GM04504 (cell line): ENCODE measurements at places on chromosomes 7 and 10.

- DNase-seq: no peak
Observed at GRCh38 chr10:104273286-104273685, 4.3 kb downstream of the GSTO2 start.

DNA sequence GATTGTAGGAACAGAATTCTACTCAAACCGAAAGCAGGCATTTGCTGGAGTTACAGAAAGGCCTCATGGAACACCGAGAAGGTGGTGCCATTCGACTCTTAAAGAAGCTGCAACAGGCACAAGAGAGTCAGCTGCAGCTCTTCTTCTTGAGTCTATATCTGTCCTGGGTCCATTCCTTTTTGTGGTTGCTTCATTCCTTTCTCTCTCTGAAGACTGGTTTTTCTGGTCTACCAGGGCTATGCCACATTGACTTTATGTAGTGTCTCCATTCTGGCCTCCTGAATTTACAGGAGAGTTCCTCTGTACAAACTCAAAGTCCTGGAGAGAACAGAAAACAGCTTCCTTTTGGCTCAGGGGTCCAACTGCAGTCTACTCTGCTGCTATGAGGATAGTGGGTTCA is 132.8 kb downstream of the CFTR start:
- DNase-seq: no peak

DNA sequence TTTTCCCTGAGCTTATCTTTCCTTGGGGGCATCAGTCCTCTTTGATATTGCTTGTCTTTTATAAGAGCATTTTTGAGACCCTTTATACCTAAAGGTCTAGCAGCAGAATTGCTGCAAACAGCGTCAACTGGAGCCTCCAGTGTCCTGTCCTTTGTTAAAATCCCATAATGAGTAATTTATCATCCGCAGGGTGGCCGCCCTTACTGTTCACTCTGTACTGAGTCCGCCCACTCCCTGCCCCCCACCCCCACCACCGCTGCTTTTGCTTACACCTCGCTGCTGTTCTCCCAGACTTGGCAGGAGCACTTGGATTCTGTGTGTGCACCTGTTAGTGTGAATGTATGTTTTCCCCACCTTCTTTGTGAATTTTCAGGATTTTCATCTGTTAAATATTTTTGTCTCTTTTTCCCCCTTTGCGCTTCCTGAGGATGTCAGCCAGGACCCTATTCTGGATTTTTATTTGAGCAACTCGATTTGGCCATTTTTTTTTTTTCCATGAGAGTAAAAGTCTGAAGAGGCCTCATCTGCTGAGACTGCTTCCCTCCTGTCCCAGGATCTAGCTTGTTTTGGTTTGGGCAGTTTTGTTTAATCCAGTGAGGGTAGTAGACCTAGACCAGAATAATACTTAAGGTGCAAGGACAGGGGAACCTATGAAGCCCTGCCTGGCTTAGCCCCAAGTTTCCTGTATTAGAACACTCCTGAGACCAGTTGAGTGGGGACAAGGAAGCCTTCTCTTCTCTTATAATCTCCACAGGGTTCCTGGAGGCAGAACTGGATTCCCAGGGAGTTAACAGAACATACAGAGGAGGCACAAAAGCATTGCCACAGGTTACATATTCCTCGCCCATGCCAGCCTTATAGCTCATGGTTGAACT is 8.2 kb downstream of the AGFG2 start:
- DNase-seq: no peak

- DNase-seq: no peak
Observed at GRCh38 chr7:11970132-11970531, 138.1 kb upstream of the THSD7A start.

DNA sequence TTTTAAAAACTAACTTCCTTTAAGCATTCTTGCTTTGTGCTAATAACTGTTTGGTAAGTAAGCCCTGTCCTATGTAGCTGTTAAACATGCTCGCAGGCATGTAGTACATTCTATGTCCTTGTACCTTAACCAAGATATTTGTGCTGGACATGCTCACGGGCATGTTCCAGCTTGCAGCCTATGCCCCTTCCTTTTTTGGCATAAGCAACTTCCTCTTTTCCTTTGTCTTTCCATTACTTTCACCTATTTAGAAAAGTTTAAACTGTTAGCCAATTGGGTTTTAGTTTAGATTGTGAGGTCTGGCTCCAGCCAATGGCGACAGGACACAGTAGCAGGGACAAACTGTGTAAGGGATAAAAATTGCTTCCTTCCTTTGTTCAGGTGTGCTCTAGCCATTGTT is 14.4 kb upstream of the APBB1IP start:
- DNase-seq: no peak

- no peak for DNase-seq
Observed at GRCh38 chr10:12543589-12543988, 194.2 kb downstream of the CAMK1D start.

- DNase-seq: no peak
Observed at GRCh38 chr10:29517352-29517923, 117.3 kb downstream of the SVIL start.

- no peak for DNase-seq
Observed at GRCh38 chr10:44930904-44931620, 19.9 kb downstream of the TMEM72 start.

GRCh38 chr7:116086547-116087045 is 56.0 kb upstream of the TFEC start:
- no peak for DNase-seq

GRCh38 chr7:22394739-22395138 is 37.8 kb upstream of the RAPGEF5 start:
- DNase-seq: no peak

DNA sequence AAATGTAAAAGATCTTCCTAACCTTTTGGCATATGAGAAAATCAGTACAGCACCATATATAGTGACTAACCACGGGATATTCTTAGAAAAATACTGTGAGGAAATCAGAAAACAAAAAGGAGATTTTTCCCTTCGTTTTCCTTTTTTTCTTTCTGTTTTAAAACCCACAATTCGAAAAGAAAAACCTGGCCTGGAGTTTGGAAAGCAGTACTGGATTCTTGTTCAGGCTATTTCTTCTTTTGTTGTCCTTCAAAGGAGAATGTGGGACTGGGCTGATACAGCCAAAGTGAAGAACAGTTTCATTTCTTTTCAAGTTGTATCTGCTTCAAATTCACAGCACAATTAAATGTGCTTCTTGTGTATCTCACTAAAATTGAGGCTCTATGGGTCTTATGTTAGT is 156.8 kb upstream of the PHYHIPL start:
- no peak for DNase-seq

DNA sequence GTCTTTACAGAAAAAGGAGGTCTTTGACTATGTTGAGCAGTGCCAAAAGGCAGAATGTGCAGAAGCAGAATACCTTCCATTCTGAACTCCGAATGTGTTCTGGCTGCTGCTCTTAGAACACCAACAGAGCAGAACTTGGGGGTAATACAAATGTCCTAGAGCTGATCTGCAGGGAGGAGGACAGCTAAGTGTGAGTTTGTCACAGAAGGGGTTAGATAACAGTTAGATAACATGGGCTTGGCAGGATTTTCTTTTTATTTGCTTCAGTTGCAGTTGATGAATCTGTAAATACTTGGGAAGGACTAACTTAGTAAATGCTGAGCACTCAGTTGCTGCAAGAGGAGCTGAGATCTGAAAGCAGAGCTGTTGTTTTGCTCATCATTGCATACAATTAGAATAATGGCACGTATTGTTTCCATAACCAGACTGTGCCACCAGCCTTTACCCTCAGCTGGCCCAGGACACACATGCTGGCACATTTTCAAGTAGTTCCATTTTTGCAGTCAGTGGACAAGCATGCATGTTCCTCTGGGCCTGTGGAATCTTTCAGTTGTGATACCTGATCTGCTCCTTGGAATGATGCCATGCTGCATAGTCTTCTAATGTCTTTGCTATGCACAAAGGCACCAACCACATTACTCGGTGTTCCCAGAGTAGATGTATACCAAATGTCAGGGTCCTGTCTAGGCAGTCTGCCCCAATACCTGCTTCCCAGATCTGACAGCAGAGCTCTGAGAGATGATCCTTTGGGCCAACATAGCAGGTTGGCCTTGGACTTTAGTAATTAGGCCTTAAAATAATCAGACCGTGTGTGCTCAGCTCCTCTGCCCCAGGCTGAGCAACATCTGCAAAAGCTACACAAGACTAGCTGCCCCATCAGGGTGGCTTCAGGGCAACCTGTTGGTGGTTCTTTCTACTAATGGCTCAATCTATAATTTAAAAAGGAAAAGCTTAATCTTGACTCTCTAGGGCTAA is 55.7 kb downstream of the GSDME start:
- peak; percentile 77 for DNase-seq

- DNase-seq: no peak
Observed at GRCh38 chr7:21915140-21915539, 30.6 kb downstream of the CDCA7L start.

- no peak for DNase-seq
Observed at GRCh38 chr7:142703655-142704305, 45.5 kb upstream of the PRSS1 start.

DNA sequence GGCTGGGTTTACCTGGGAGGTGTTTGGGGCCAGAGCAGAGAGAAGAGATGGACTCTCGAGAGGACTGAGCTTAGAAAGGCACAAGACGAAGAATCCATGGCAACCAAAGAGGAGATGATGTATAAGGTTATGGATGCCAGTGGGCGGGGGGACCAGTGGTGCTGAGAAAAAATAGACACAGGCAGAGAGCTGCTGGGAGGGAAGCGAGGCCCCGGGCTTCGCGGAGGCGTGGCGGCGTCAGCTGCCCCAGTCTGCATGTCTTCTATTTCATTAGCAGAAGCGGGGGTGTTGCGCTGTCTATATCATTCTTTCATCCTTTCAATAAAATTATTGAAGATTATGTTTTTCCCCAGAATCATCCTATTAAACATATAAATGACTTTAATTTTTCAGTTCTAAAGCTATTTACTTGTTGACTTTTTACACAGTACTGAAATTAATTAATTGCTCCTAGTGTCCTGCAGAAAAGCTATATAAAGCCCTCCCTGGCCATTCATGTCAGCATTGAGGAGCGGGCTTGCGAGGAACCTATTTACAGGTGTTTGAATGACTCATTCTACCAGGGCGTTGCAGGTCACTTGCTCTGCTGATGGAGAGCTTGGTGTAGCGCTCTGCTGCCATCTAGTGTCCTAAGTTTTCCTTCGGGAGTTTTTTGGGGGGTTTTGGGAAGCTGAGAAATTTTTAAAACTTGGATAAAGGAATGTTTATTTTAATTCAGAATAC is 42.9 kb upstream of the BHLHA15 start:
- DNase-seq: peak; percentile 35

GRCh38 chr7:90383861-90384260 is 19.4 kb upstream of the CLDN12 start:
- DNase-seq: no peak

GRCh38 chr10:110919349-110919931 is at the start of gene SHOC2:
Gene SHOC2 (plus strand): TSS chr10:110919604. CDS start chr10:110964359, 44,755 bp downstream.
- DNase-seq: peak; percentile 33

GRCh38 chr7:134888141-134888740 is 98.1 kb upstream of the AGBL3 start:
- no peak for DNase-seq

GRCh38 chr7:151876899-151877777 is at the start of gene PRKAG2:
Gene PRKAG2 (minus strand): TSS chr7:151877115. CDS start chr7:151876620, 495 bp downstream.
- no peak for DNase-seq

DNA sequence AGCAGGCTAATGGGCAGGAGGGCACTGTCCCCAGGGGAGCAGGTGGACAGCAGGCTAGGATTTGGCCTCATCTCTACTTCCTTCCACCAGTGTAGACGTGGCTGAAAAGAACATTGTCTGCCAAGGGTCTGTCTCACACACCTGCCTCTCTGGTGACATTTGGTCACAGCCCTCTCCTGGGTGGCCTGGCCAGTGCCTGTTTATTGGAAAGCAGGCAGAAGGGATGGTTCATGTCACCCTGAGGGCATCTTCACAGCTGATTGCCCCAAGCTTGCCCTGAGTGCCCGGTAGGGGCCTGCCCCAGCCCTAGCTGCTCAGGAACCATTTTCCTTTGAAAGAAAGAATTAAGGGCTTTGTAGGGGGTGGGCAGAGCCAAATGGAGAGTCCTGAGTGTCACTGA is 138.7 kb downstream of the C10orf105 start:
- no peak for DNase-seq

DNA sequence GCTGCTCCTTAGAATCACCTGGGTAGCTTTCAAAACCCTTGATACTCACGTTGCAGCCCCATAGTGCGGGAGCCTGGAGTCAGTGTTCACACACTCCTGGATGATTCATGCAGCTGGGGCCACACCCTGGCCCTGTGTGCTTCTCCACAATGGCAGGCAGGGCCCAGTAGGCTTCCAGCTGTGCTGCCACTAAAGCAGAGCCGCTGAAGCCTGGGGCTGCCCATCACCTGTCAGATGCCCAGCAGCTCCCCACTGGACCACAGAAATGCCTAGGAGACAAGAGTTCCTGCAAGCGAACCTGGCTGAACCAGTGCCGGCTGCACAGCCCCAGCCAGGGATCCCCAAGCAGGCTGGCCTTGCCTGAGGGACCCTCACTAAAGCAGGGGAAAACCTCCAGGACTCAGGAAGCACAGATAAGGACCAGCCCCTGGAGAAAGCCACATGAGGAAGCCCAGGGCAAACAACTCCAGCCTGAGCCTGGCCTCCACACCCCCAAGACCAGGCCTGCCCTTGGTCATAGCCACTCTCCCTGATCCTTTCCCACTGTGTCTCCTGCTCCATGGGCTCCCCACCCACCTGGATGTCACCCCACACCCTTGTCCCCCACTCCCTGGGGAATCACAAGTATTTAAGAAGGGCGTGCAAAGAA is 111.9 kb downstream of the GRID1 start:
- no peak for DNase-seq

- DNase-seq: no peak
Observed at GRCh38 chr10:127962205-127962604, 55.3 kb downstream of the PTPRE start.

DNA sequence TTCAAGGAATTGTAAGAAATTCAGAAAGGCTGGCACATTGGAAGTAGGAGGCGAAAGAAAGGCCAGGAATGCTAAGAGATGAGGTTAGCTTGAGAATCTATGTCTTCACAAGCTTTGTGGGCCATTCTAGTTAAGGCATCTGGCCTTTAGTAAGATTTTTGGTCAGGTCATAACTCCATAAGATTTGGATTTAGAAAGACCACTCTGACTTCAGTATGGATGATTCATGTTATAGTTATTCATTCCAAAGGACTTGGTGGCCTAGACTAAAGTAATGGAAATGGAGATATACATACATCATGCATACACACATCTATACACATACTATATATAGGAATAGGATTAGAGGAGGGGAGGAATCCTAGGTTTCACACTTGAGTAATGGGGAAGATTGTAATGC is 77.5 kb downstream of the SEPTIN7 start:
- DNase-seq: no peak

DNA sequence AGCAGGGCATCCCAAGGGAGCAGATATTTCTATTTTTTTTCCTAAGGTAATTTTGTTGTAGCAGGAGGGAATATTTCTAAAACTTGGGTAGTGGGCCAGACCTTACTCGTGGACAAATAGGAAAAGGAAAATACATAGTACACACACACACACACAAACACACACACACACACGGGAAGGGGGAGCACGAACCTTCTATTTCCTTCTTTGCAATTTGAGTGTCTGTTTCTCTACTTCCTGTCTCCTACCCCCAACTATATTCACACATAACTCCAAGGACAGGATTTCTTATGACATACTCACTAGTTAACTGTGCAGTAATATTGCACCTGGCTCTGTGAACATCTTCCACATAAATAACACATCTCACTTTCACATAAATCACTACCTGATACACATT is 4.4 kb downstream of the LDB1 start:
- no peak for DNase-seq

GRCh38 chr7:133742709-133743538 is 384.2 kb upstream of the LRGUK start:
- DNase-seq: no peak

GRCh38 chr7:143243614-143244013 is 19.6 kb upstream of the GSTK1 start:
- DNase-seq: no peak

GRCh38 chr7:29354340-29354739 is 159.8 kb downstream of the CHN2 start:
- DNase-seq: no peak

- no peak for DNase-seq
Observed at GRCh38 chr7:40059057-40059456, 75.4 kb downstream of the MPLKIP start.
